ENCODE measurements at places on chromosomes 12 and 14. TPM values are rescaled to one million over a fixed set of nuclear protein-coding genes. Genes with fewer than 3 reads are reported as not detected.

GRCh38 chr12:52611080-52611468 lies 7.3 kb downstream of the KRT73 start:
- no peaks in the 10 kb centered on the region for H3K27me3 ChIP-seq
- DNase-seq, result no peak
- no peaks in the 10 kb centered on the region for H3K36me3 ChIP-seq

Gene IRAK3
- 3.3 TPM for total RNA-seq

Gene GALNT9
- 0.45 TPM for total RNA-seq

- no peak overlapping the region for H3K4me3 ChIP-seq
- H3K36me3 ChIP-seq, result no peaks in the 10 kb centered on the region
- DNase-seq, result no peak
Observed at GRCh38 chr12:82415402-82415801, 57.1 kb downstream of the METTL25 start.

DNA sequence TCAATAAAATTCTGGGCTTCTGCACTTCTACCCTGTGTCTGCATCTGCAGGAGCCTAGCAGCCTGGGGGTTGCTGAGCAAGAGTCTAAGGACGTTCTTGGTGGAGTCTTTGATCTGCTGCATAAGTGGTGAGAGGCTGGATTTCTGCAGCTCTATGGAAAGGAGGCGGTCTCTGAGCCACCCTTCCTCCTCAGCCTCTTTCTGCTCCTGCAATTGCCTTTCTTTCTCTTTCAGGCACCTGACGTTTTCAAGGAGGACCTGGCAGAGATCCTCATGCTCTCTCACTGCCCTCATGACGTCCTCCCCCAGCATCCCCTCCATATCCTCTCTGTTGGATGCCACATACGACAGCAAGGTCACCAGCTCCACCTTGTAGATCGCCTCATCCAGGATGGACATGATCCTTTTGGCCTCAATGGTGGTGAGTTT lies 13.6 kb upstream of the TPCN1 start:
- H3K4me3 ChIP-seq, result no peak overlapping the region
- no peaks in the 10 kb centered on the region for H3K36me3 ChIP-seq
- H3K27ac ChIP-seq, result peak overlapping the region; percentile 47
- no peaks in the 10 kb centered on the region for H3K27me3 ChIP-seq
- H3K4me1 ChIP-seq, result no peaks in the 10 kb centered on the region

- H3K27ac ChIP-seq, result no peak overlapping the region
- no peaks in the 10 kb centered on the region for H3K4me1 ChIP-seq
- H3K27me3 ChIP-seq, result no peaks in the 10 kb centered on the region
- H3K36me3 ChIP-seq, result no peaks in the 10 kb centered on the region
- H3K4me3 ChIP-seq, result no peak overlapping the region
- no peak for DNase-seq
Observed at GRCh38 chr12:92879698-92880322, 49.3 kb downstream of the EEA1 start.

Gene TPH2
- total RNA-seq, result not detected

- H3K36me3 ChIP-seq, result no peaks in the 10 kb centered on the region
- H3K27me3 ChIP-seq, result no peaks in the 10 kb centered on the region
- H3K4me1 ChIP-seq, result no peaks in the 10 kb centered on the region
- no peak for DNase-seq
- H3K4me3 ChIP-seq, result no peak overlapping the region
Observed at GRCh38 chr14:21768116-21768874, 94.7 kb upstream of the OR4E1 start.

- no peak overlapping the region for H3K4me3 ChIP-seq
- peak; percentile 65 for DNase-seq
- no peaks in the 10 kb centered on the region for H3K27me3 ChIP-seq
- H3K27ac ChIP-seq, result peak overlapping the region; percentile 22
- no peaks in the 10 kb centered on the region for H3K4me1 ChIP-seq
Observed at GRCh38 chr14:96461950-96462798, 40.0 kb upstream of the PAPOLA start.

DNA sequence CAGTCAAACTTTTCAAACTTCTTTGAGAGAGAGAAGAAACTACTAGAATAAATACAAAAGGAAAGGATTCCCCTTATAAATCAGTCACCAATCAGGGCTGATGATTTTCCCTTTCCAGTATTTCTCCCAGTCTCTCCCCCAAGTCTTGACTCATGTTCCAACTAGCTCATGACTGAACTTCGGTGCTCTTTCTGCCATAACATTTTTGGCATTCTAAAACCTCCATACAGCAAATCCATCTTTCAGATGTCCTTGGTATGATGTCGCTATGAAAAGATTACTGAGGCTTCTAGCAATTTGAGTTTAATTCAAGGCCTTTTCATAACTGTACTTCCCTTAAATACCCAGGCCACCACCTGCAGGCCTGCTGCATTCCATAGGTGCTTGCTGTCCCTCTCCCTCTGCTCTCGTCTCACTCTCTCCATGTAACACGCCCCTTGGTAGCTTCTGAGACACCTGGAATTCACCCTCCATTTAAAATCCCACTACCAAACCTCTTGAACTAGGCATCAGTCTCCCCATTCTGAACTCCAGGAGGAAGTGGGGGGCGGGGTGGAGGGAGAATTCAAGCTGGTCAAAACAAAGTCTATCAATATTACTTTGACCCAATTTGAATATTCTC lies 2.4 kb downstream of the PRKD1 start:
- DNase-seq, result no peak
- no peaks in the 10 kb centered on the region for H3K27me3 ChIP-seq
- no peak overlapping the region for H3K27ac ChIP-seq
- no peak overlapping the region for H3K4me3 ChIP-seq
- peaks cover 3% of the 10 kb centered on the region for H3K4me1 ChIP-seq

DNA sequence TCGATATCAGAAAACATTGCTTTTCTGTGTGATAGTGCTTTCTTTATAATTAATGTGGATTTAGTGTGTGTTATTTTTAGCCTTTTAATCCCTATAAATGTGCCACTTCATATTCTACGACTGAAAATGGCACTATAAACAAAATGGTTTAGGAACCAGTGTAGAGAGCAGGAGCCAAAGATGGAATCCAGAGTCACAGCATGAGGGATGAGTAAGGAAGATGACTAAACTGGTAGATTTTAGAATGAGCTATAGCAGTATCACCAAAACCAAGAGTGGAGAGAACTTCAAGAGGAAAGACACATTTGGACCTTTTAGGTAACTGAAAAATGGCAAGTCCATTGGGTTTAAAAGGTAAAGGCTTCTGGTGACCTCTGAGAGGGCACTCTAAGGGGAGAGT lies 887.2 kb downstream of the NRXN3 start:
- no peak overlapping the region for H3K4me3 ChIP-seq
- H3K36me3 ChIP-seq, result no peaks in the 10 kb centered on the region

DNA sequence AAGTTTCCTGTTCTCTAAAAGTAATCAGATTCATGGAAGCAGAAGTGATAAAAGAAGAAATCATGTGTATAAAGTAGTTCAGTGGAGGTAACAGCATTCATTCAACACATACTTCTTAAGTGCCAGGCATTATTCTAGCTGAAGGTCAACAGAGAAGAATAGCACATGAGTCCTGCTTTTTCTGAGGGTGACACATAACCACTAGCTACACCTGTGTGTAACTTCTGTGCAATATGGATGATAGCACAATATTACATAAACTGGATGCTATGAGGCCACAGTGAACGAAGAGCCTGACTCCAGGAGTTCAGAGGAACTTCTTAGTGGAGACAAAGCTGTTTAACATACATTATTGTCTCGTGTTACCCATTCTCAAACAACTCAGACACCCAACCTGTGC lies 114.3 kb upstream of the PCED1B start:
- H3K27me3 ChIP-seq, result no peaks in the 10 kb centered on the region
- no peaks in the 10 kb centered on the region for H3K36me3 ChIP-seq
- H3K27ac ChIP-seq, result no peak overlapping the region
- no peak overlapping the region for H3K4me3 ChIP-seq

Gene CFAP73
- total RNA-seq, result not detected

Gene KCNH3
- total RNA-seq, result 0.05 TPM

- no peaks in the 10 kb centered on the region for H3K36me3 ChIP-seq
- DNase-seq, result no peak
- H3K4me1 ChIP-seq, result no peaks in the 10 kb centered on the region
- no peak overlapping the region for H3K27ac ChIP-seq
- H3K27me3 ChIP-seq, result no peaks in the 10 kb centered on the region
Observed at GRCh38 chr12:42893803-42894202, 304.3 kb upstream of the PRICKLE1 start.

- no peak for DNase-seq
- no peaks in the 10 kb centered on the region for H3K4me1 ChIP-seq
- no peak overlapping the region for H3K4me3 ChIP-seq
- H3K27ac ChIP-seq, result no peak overlapping the region
Observed at GRCh38 chr14:37062191-37062803, 110.1 kb downstream of the SLC25A21 start.

Gene PAPLN
- total RNA-seq, result 3.2 TPM

DNA sequence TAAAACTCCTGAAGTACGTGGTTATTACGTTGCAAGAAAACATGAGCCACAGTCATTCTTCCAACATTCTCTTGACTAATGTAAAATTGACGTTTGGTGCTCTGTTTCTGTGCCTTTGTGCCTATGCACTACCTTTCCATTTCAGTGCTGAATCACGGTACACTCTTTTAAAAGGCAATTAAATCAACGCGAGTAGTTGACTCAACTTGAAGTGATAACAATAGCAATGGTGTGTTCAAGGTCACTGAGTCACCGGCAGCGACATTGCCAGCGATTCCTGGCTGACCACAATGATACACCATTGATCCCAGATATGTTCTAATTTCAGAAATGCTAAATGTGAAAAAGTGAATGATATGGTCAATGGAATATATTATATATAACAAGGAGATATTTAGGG lies 17.8 kb downstream of the AK7 start:
- H3K36me3 ChIP-seq, result no peaks in the 10 kb centered on the region
- no peaks in the 10 kb centered on the region for H3K4me1 ChIP-seq
- H3K4me3 ChIP-seq, result no peak overlapping the region
- no peak overlapping the region for H3K27ac ChIP-seq

- no peaks in the 10 kb centered on the region for H3K36me3 ChIP-seq
- H3K4me1 ChIP-seq, result no peaks in the 10 kb centered on the region
- H3K27me3 ChIP-seq, result no peaks in the 10 kb centered on the region
- no peak for DNase-seq
- H3K27ac ChIP-seq, result no peak overlapping the region
- no peak overlapping the region for H3K4me3 ChIP-seq
Observed at GRCh38 chr12:94269316-94269999, 121.1 kb downstream of the PLXNC1 start.

Gene HSPA2
- total RNA-seq, result 66.1 TPM

GRCh38 chr12:52350786-52351185 lies 16.5 kb downstream of the KRT85 start:
- H3K27me3 ChIP-seq, result no peaks in the 10 kb centered on the region
- no peaks in the 10 kb centered on the region for H3K36me3 ChIP-seq
- H3K4me1 ChIP-seq, result no peaks in the 10 kb centered on the region
- DNase-seq, result no peak
- H3K4me3 ChIP-seq, result no peak overlapping the region
- H3K27ac ChIP-seq, result no peak overlapping the region

DNA sequence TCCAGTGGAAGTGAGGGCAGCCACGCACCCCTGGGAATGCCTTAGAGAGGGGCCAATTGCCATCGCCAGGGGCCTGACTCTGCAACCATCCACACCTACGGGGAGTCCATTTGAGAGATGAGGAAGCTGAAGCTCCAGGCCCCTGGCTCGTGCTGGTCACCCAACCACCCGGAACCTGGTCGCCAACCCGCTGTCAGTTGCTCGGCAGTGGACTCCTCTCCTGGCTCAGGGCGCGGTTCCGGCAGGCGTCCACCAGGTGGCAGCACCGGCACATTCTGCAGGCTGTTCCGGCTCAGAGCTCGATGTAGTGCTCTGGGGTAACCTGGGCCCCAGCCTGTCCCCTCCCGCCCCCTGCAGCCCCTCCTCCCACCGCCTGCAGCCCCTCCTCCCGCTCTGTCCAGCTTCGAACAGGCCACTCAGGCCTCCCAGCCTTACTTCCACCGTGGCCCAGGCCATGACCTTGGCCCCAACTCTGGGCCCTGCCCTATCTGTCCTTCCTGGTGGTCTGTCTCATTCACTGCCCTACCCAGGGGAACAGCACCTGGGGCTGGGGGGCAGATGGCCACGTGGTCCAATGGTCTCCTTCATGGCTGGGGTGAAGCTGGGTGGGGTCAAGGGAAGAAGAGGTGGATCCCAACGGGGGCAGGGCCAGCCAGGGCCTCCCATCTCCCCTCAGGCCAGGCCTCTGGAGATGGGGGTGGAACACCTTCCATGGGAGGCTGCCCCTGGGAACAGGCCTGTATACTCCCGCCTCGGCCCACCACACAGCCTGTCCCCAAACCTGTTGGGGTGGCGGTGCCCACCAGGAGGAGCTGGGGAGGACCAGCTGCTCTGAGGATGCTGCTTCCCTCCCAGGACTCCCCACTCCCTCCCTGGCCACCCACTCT lies 15.7 kb downstream of the SIVA1 start:
- no peaks in the 10 kb centered on the region for H3K27me3 ChIP-seq
- H3K4me1 ChIP-seq, result peaks cover 3% of the 10 kb centered on the region
- no peak overlapping the region for H3K27ac ChIP-seq
- H3K36me3 ChIP-seq, result peaks cover 3% of the 10 kb centered on the region

- H3K4me3 ChIP-seq, result no peak overlapping the region
- no peaks in the 10 kb centered on the region for H3K27me3 ChIP-seq
- H3K4me1 ChIP-seq, result no peaks in the 10 kb centered on the region
- no peak overlapping the region for H3K27ac ChIP-seq
- H3K36me3 ChIP-seq, result no peaks in the 10 kb centered on the region
- DNase-seq, result no peak
Observed at GRCh38 chr12:104764225-104765091, 193.6 kb downstream of the SLC41A2 start.

Gene OVCH1
- total RNA-seq, result not detected

Gene GUCY2C
- 74.6 TPM for total RNA-seq

- no peak within 1 kb of the TSS for H3K27ac ChIP-seq
- H3K4me3 ChIP-seq, result no peak within 1 kb of the TSS
- peaks cover 3% of the 10 kb centered on the region for H3K27me3 ChIP-seq
- DNase-seq, result no peak
- H3K4me1 ChIP-seq, result no peaks in the 10 kb centered on the region
- H3K36me3 ChIP-seq, result no peaks in the 10 kb centered on the region
Observed at GRCh38 chr12:128852885-128853599, at the start of gene GLT1D1. GLT1D1 (plus strand) TSS chr12:128853478; CDS start chr12:128853582, 104 bp downstream.

DNA sequence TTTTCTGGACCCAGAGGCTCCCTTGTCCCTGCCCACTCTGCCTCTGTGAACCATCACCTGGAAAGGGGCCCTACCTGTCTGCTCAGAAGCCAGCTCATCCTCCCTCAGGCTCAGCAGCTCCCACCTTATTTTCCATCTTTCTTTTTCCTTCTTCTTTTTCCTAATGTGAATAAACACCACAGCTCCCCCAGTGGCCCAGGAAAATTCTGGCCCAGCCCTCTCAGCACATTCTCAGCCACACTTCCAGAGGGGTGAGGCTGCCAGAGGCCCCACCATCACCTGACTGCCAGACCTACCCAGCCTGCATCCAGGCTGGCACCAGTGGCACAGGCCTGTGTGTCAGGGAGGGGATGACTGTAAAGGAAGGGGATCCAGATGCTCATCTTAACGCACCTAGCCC lies 23.0 kb downstream of the ZFHX2 start:
- no peak overlapping the region for H3K27ac ChIP-seq
- no peaks in the 10 kb centered on the region for H3K4me1 ChIP-seq
- DNase-seq, result no peak
- H3K36me3 ChIP-seq, result no peaks in the 10 kb centered on the region
- no peaks in the 10 kb centered on the region for H3K27me3 ChIP-seq
- no peak overlapping the region for H3K4me3 ChIP-seq

GRCh38 chr14:59240356-59240755 lies 51.9 kb downstream of the DAAM1 start:
- H3K27me3 ChIP-seq, result no peaks in the 10 kb centered on the region
- no peak overlapping the region for H3K4me3 ChIP-seq
- no peaks in the 10 kb centered on the region for H3K36me3 ChIP-seq
- no peak overlapping the region for H3K27ac ChIP-seq
- no peak for DNase-seq
- H3K4me1 ChIP-seq, result no peaks in the 10 kb centered on the region

Gene CISTR
- not detected for total RNA-seq

GRCh38 chr14:72333357-72333756 lies 401.1 kb downstream of the RGS6 start:
- H3K27ac ChIP-seq, result no peak overlapping the region
- no peaks in the 10 kb centered on the region for H3K36me3 ChIP-seq
- no peak for DNase-seq
- no peaks in the 10 kb centered on the region for H3K4me1 ChIP-seq

Gene CMKLR1
- 3.0 TPM for total RNA-seq
